ENCODE measurements at places on chromosomes 12 and 14. TPM values are rescaled to one million over a fixed set of nuclear protein-coding genes. Genes with fewer than 3 reads are reported as not detected.
A peak's percentile ranks its signal among the peaks of the same experiment; 100 is the strongest.

DNA sequence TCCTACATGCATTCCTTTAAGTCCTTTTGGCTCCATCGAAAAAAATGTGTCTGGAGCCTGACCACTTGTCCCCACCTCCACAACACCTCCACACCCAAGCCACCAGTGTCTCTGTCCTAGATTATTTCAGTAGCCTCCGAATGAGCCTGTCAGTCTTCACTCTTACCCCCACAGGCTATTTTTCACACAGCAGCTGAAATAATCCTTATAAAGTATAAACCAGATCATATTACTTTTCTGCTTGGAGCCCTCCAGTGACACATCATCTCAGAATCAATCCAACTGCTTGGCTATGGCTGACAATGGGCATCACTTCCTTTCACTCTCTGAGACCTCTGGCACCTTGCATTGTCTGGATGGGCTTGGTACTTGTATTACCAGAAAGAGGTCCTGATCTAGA is 44.9 kb downstream of the BBS10 start:
- H3K36me3 ChIP-seq: no peaks in the 10 kb centered on the region
- no peak overlapping the region for H3K4me3 ChIP-seq
- no peak for DNase-seq
- no peak overlapping the region for H3K27ac ChIP-seq
- H3K4me1 ChIP-seq: no peaks in the 10 kb centered on the region

- H3K27me3 ChIP-seq: no peaks in the 10 kb centered on the region
- no peak overlapping the region for H3K4me3 ChIP-seq
- H3K4me1 ChIP-seq: no peaks in the 10 kb centered on the region
- peak overlapping the region; percentile 32 for H3K27ac ChIP-seq
- H3K36me3 ChIP-seq: no peaks in the 10 kb centered on the region
Observed at GRCh38 chr14:100841761-100842403, 16.0 kb downstream of the MEG3 start.

DNA sequence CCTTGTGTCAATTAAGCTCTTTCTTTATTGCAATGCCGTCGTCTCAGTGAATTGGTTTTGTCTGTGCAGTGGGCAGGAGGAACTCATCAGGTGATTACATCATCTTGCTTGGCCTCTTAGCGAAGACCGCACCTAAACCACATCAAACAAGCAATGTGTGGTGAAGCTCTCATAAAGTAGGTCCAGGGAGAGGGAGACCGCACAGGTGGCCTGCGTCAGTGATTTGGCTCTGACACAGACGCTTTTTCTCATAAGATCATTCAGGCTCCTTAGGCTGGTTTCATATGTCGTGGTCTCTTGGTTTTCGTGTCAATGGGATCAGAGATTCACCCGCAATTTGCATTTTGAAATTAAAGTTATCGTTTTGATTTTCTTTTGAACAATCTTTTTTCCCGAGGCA is 6.7 kb upstream of the TESC start:
- peaks cover 38% of the 10 kb centered on the region for H3K27me3 ChIP-seq
- H3K4me3 ChIP-seq: no peak overlapping the region
- H3K36me3 ChIP-seq: no peaks in the 10 kb centered on the region
- H3K4me1 ChIP-seq: no peaks in the 10 kb centered on the region
- DNase-seq: no peak
- H3K27ac ChIP-seq: no peak overlapping the region

AQP2 gene
- not detected for total RNA-seq

- no peak overlapping the region for H3K4me3 ChIP-seq
- H3K4me1 ChIP-seq: peaks cover 47% of the 10 kb centered on the region
- DNase-seq: no peak
- H3K27ac ChIP-seq: peak overlapping the region; percentile 13
Observed at GRCh38 chr12:15274561-15274967, 47.7 kb upstream of the PTPRO start.

DNA sequence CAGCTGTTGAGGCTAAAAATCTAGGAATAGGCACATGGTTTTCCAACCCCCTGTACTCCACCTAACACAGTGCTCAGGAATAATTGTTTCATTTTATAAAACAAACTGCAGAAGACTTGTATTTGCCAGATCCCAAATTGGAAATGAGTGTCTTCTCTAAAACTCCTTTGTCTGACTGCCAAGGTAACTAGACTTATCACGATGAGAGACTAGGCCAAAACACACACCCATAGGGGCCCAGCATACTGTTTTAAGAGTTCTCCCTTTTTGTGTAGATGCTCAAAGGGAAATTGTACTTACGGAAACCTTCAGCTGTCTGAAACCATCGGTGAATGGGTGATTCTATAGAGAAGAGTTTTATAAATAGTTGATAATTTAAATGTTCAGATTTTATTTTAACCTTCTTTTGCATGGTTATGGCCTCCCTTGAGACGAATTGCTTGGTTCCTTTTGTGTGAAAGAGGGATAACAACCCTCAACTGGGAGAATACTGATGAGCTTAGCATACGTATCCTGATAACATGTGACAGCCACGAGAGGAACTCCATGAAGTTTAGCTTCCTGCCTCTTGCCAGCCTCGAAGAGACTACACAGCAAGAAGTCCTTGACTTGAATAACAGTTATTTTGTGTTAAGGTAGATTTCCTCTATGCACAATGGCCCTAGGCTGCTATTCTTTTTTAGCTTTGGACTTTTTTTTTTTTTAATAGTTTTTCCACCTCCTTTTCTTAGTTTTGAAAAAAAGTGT is 103.3 kb downstream of the PELI2 start:
- no peaks in the 10 kb centered on the region for H3K36me3 ChIP-seq
- no peak overlapping the region for H3K27ac ChIP-seq
- H3K4me1 ChIP-seq: peaks cover 7% of the 10 kb centered on the region
- H3K27me3 ChIP-seq: no peaks in the 10 kb centered on the region

DNA sequence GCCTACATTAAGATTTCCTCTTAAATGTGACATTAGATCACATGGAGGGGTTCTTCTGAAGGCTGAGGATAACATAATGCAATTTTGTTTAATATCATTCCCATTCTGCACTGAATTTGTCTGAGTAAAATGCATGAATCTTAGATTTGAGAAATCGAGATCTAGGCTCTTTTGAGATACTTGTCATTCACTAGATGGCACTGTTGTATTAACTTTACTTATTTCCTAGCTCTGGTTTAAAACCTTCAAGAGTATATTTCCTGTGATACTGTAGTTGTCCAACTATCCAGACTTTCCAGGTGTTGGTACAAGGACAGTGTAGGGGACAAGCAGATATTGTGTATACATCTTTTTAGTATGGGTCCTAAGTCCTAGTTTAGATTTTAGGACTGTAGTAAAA is 91.7 kb upstream of the SEL1L start:
- no peak for DNase-seq
- no peaks in the 10 kb centered on the region for H3K36me3 ChIP-seq
- no peaks in the 10 kb centered on the region for H3K27me3 ChIP-seq
- no peak overlapping the region for H3K4me3 ChIP-seq
- no peaks in the 10 kb centered on the region for H3K4me1 ChIP-seq

GRCh38 chr14:20490563-20490962 is 14.8 kb upstream of the RNASE10 start:
- peak overlapping the region; percentile 55 for H3K27ac ChIP-seq
- H3K27me3 ChIP-seq: no peaks in the 10 kb centered on the region
- DNase-seq: no peak
- H3K4me3 ChIP-seq: no peak overlapping the region

MGAT2 gene
- total RNA-seq: 19.6 TPM

DNAH10 gene
- not detected for total RNA-seq

DNA sequence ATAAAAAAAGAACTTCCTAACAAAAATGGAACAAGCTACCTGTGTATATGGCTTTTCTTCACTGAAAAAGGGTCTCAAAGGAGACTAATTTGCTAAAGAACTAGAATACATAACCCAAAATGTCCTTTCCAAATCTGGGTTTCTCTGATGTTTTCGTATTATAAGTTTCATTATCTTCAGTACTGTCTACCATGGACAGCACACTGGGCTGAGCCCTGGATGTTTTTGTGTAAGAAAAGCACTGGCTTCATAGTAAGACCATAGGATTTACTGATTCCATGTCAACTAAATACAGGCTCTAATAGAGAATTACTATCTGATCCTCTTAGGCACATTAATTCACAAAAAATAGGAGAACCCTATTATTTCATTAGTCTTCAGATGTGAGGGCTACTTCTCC is 94.3 kb upstream of the GPHB5 start:
- no peak overlapping the region for H3K27ac ChIP-seq
- H3K4me3 ChIP-seq: no peak overlapping the region
- no peak for DNase-seq
- no peaks in the 10 kb centered on the region for H3K4me1 ChIP-seq
- no peaks in the 10 kb centered on the region for H3K36me3 ChIP-seq

- no peak for DNase-seq
- H3K36me3 ChIP-seq: no peaks in the 10 kb centered on the region
- no peaks in the 10 kb centered on the region for H3K27me3 ChIP-seq
- no peaks in the 10 kb centered on the region for H3K4me1 ChIP-seq
- no peak overlapping the region for H3K27ac ChIP-seq
Observed at GRCh38 chr12:80531646-80532045, 87.6 kb downstream of the PTPRQ start.

DNA sequence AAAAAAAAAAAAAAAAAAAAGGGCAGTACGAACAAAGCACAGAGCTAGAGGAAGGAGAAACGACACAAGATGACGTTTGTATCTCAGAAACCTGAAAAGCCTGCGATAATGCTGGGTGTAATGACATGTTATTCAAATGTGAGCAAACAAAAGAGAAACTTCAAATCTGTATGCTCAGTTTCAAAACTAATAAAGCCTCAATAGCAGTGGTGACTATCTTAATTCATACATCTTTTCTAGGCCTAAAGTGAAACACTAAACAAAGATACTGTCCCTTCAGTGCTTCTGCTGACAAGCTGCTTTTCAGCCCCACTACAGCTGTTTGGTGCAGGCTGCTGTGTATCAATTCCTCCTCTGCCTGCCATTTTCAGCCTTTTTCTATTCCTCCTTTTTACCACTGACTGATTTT is 15.8 kb downstream of the ITPR2 start:
- no peak overlapping the region for H3K27ac ChIP-seq
- H3K36me3 ChIP-seq: no peaks in the 10 kb centered on the region
- H3K27me3 ChIP-seq: no peaks in the 10 kb centered on the region
- no peak overlapping the region for H3K4me3 ChIP-seq

TTC9 gene
- total RNA-seq: 26.9 TPM

SERPINA9 gene
- total RNA-seq: not detected

GRCh38 chr14:94177806-94178205 is 3.7 kb downstream of the PPP4R4 start:
- H3K4me1 ChIP-seq: peaks cover 14% of the 10 kb centered on the region
- peaks cover 32% of the 10 kb centered on the region for H3K27me3 ChIP-seq
- no peak overlapping the region for H3K4me3 ChIP-seq
- H3K27ac ChIP-seq: no peak overlapping the region
- H3K36me3 ChIP-seq: no peaks in the 10 kb centered on the region

- no peaks in the 10 kb centered on the region for H3K36me3 ChIP-seq
- no peak overlapping the region for H3K4me3 ChIP-seq
- peak overlapping the region; percentile 89 for H3K27ac ChIP-seq
- DNase-seq: no peak
Observed at GRCh38 chr12:93813972-93814821, 137.0 kb downstream of the CRADD start.

- no peaks in the 10 kb centered on the region for H3K36me3 ChIP-seq
- no peak for DNase-seq
- H3K27ac ChIP-seq: no peak overlapping the region
- no peaks in the 10 kb centered on the region for H3K27me3 ChIP-seq
- H3K4me3 ChIP-seq: no peak overlapping the region
- no peaks in the 10 kb centered on the region for H3K4me1 ChIP-seq
Observed at GRCh38 chr12:10968765-10969456, 17.8 kb downstream of the TAS2R50 start.

MFAP5 gene
- total RNA-seq: 27.7 TPM

MYO1A gene
- not detected for total RNA-seq

- H3K36me3 ChIP-seq: no peaks in the 10 kb centered on the region
- no peak for DNase-seq
- H3K4me1 ChIP-seq: no peaks in the 10 kb centered on the region
- H3K27me3 ChIP-seq: no peaks in the 10 kb centered on the region
- H3K4me3 ChIP-seq: no peak overlapping the region
- H3K27ac ChIP-seq: no peak overlapping the region
Observed at GRCh38 chr14:78653173-78653572, 483.0 kb downstream of the NRXN3 start.

DNA sequence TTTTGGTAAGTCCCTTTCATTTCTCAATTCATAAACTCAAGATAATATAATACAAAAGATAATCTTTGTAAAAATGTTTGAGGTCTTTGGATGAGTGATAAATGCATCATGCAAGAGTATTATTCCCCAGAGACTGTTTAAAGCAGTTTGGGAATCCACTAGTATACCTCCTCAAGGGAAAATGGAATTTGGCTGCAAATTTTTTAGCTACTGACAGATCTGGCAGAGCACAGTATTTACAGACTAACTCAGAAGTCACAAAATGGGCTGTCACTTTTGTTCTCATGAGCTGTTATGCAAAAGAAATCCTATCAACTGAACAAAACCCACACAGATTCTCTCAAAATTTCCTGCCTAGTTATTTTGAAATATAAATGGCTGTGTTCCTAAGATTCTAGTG is 9.9 kb downstream of the SPIC start:
- no peak overlapping the region for H3K27ac ChIP-seq
- H3K36me3 ChIP-seq: no peaks in the 10 kb centered on the region
- no peak for DNase-seq

GRCh38 chr14:101961011-101961721 is 3.2 kb upstream of the DYNC1H1 start:
- DNase-seq: no peak
- H3K4me3 ChIP-seq: no peak overlapping the region
- H3K27ac ChIP-seq: no peak overlapping the region
- no peaks in the 10 kb centered on the region for H3K27me3 ChIP-seq
- no peaks in the 10 kb centered on the region for H3K36me3 ChIP-seq

GRCh38 chr14:66237741-66238140 is 248.4 kb upstream of the CCDC196 start:
- H3K27ac ChIP-seq: no peak overlapping the region
- H3K27me3 ChIP-seq: no peaks in the 10 kb centered on the region
- H3K36me3 ChIP-seq: no peaks in the 10 kb centered on the region
- H3K4me3 ChIP-seq: no peak overlapping the region
- H3K4me1 ChIP-seq: no peaks in the 10 kb centered on the region

DNA sequence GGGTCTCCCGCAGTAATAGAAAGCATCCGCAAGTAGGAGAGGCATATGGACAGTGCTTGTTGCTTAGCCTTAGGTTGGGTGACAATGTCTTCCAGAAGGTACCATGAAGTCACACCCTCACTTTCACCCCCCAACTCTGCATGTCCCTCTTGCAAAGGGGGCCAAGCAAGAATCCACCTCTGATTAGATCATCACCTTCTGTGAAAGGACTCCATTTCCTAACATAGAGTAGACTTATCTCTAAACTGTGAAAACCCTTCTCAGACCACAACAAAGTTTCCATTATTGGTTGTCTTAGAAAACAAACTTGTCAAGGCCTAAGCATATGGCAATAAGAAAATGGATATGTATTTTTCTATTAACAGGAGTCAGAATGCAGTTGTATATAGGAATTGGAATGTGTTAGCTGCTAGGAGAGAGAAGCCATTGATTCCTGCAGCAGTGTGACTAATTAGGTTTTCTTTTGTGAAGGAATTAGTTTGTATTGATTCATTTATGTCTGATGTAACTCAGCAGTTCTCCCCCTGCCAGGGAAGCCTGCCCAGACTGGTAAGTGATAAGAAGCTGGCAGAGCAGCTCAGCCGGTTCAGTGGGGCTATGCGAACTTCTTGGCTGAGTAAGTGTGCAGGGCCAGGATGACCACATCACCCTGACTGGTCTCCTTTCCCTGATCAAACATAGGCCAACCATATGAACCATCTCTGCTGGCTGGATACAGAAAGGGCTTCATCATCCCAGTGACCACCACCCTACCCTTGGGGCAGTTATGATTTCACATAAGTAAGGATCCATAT is 107.3 kb upstream of the CCDC196 start:
- H3K4me1 ChIP-seq: no peaks in the 10 kb centered on the region
- DNase-seq: no peak
- H3K27me3 ChIP-seq: no peaks in the 10 kb centered on the region
- H3K4me3 ChIP-seq: no peak overlapping the region
- no peaks in the 10 kb centered on the region for H3K36me3 ChIP-seq

All from esophagus squamous epithelium (tissue), 5 donors.